Renal pelvis (tissue), 12 donors: ENCODE measurements at places on chromosomes 7 and 10. TPM values are rescaled to one million over a fixed set of nuclear protein-coding genes. Genes with fewer than 3 reads are reported as not detected.

MMD2 gene
- polyA plus RNA-seq: not detected

PHKG1 gene
- 3.0 TPM for polyA plus RNA-seq

AGAP5 gene
- 28.9 TPM for polyA plus RNA-seq

IGFBP1 gene
- polyA plus RNA-seq: 0.66 TPM

SYT15B gene
- 2.3 TPM for polyA plus RNA-seq

H2BK1 gene
- polyA plus RNA-seq: not detected

NUTM2D gene
- polyA plus RNA-seq: 10.6 TPM

NFKB2 gene
- 21.4 TPM for polyA plus RNA-seq

ATP6V1F gene
- 280 TPM for polyA plus RNA-seq

ARHGAP22 gene
- 1.7 TPM for polyA plus RNA-seq

UNC5B gene
- polyA plus RNA-seq: 50.2 TPM

INMT gene
- 1.1 TPM for polyA plus RNA-seq

CYP26A1 gene
- polyA plus RNA-seq: not detected

SPDYE2 gene
- 2.6 TPM for polyA plus RNA-seq

CCDC172 gene
- polyA plus RNA-seq: not detected

SORCS3 gene
- polyA plus RNA-seq: 4.8 TPM

LHFPL3 gene
- polyA plus RNA-seq: 6.2 TPM

CALCR gene
- 0.88 TPM for polyA plus RNA-seq

CYP2C19 gene
- 0.30 TPM for polyA plus RNA-seq

FGL2 gene
- polyA plus RNA-seq: 33.2 TPM

ATG9B gene
- polyA plus RNA-seq: 3.1 TPM

NEBL gene
- 92.3 TPM for polyA plus RNA-seq

GIMAP2 gene
- 7.2 TPM for polyA plus RNA-seq

NUTM2E gene
- 1.2 TPM for polyA plus RNA-seq

SLC16A9 gene
- 43.8 TPM for polyA plus RNA-seq

SORCS1 gene
- 14.5 TPM for polyA plus RNA-seq

ASB4 gene
- 0.33 TPM for polyA plus RNA-seq

GLUD1 gene
- polyA plus RNA-seq: 225 TPM

OR2A1 gene
- 0.51 TPM for polyA plus RNA-seq
